Ascending aorta (tissue), 2 donors: ENCODE measurements at places on chromosomes 12 and 14.
A peak's percentile ranks its signal among the peaks of the same experiment; 100 is the strongest.

DNA sequence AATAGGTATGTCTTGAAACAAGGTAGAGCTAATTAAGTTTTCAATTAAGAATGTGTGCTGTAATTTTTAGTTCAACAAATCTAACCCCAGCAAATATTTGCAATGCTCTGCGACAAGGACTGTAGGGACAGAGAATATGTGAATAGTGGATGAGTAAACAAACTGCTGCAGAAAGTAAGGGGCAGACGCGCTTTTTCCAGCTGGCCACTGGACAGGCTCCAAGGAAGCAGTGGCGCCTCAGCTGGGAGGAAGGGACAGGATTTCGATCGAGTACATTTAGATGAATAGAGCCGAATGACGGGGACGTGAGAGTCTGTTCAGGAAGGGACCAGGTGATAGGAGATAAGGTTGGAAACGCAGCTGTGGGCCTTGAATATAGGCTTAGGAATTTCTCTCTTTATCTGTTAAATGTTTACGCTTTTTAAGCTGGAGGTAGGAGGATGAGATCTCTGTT lies 69.3 kb downstream of the ELK3 start:
- H3K4me1 ChIP-seq: no peaks in the 10 kb centered on the region
- H3K27ac ChIP-seq: no peak overlapping the region
- DNase-seq: no peak
- H3K27me3 ChIP-seq: no peaks in the 10 kb centered on the region

GRCh38 chr12:6112004-6112403 lies 12.5 kb downstream of the VWF start:
- H3K4me1 ChIP-seq: no peaks in the 10 kb centered on the region
- H3K36me3 ChIP-seq: no peaks in the 10 kb centered on the region
- no peak overlapping the region for H3K27ac ChIP-seq
- H3K4me3 ChIP-seq: no peak overlapping the region
- no peak for DNase-seq
- H3K27me3 ChIP-seq: no peaks in the 10 kb centered on the region

DNA sequence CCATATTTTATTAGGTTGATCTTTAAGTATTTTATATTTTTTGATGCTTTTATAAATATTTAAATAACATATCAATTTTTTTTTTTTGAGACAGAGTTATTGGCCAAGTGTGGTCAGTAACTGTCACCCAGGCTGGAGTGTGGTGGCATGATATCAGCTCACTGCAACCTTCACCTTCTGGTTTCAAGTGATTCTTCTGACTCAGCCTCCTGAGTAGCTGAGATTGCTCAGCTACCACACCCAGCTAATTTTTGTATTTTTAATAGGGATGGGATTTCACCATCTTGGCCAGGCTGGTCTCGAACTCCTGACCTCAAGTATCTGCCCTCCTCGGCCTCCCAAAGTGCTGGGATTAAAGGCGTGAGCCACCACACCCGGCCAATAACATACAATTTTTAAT lies 71.1 kb downstream of the FUT8 start:
- no peaks in the 10 kb centered on the region for H3K36me3 ChIP-seq
- H3K27ac ChIP-seq: no peak overlapping the region
- no peak for DNase-seq
- no peak overlapping the region for H3K4me3 ChIP-seq
- H3K27me3 ChIP-seq: no peaks in the 10 kb centered on the region

- no peak overlapping the region for H3K4me3 ChIP-seq
- no peaks in the 10 kb centered on the region for H3K4me1 ChIP-seq
- no peaks in the 10 kb centered on the region for H3K36me3 ChIP-seq
- DNase-seq: no peak
Measured at GRCh38 chr14:101502761-101503392, 58.4 kb upstream of the DIO3 start.

- H3K27me3 ChIP-seq: no peaks in the 10 kb centered on the region
- H3K36me3 ChIP-seq: no peaks in the 10 kb centered on the region
- no peaks in the 10 kb centered on the region for H3K4me1 ChIP-seq
- no peak for DNase-seq
Measured at GRCh38 chr12:119644930-119645329, 23.0 kb upstream of the PRKAB1 start.

GRCh38 chr12:116820064-116820656 lies 61.1 kb downstream of the HRK start:
- H3K4me3 ChIP-seq: no peak overlapping the region
- H3K4me1 ChIP-seq: peaks cover 3% of the 10 kb centered on the region
- no peak overlapping the region for H3K27ac ChIP-seq
- no peaks in the 10 kb centered on the region for H3K36me3 ChIP-seq
- no peak for DNase-seq
- no peaks in the 10 kb centered on the region for H3K27me3 ChIP-seq

- no peaks in the 10 kb centered on the region for H3K4me1 ChIP-seq
- no peaks in the 10 kb centered on the region for H3K27me3 ChIP-seq
- no peak for DNase-seq
Measured at GRCh38 chr14:105387530-105387922, 10.8 kb upstream of the TEX22 start.

GRCh38 chr14:93085911-93086310 lies 29.8 kb downstream of the ITPK1 start:
- no peak for DNase-seq
- peaks cover 13% of the 10 kb centered on the region for H3K4me1 ChIP-seq
- H3K36me3 ChIP-seq: no peaks in the 10 kb centered on the region
- H3K27ac ChIP-seq: no peak overlapping the region
- no peak overlapping the region for H3K4me3 ChIP-seq

GRCh38 chr12:111342376-111342775 lies 26.5 kb downstream of the PHETA1 start:
- no peaks in the 10 kb centered on the region for H3K27me3 ChIP-seq
- no peak for DNase-seq
- no peak overlapping the region for H3K4me3 ChIP-seq
- H3K36me3 ChIP-seq: no peaks in the 10 kb centered on the region

- H3K36me3 ChIP-seq: no peaks in the 10 kb centered on the region
- H3K27me3 ChIP-seq: no peaks in the 10 kb centered on the region
- H3K4me3 ChIP-seq: peak overlapping the region; percentile 90
- peak overlapping the region; percentile 95 for H3K27ac ChIP-seq
- H3K4me1 ChIP-seq: peaks cover 47% of the 10 kb centered on the region
Measured at GRCh38 chr14:64705381-64706118, 1.3 kb downstream of the PLEKHG3 start.

DNA sequence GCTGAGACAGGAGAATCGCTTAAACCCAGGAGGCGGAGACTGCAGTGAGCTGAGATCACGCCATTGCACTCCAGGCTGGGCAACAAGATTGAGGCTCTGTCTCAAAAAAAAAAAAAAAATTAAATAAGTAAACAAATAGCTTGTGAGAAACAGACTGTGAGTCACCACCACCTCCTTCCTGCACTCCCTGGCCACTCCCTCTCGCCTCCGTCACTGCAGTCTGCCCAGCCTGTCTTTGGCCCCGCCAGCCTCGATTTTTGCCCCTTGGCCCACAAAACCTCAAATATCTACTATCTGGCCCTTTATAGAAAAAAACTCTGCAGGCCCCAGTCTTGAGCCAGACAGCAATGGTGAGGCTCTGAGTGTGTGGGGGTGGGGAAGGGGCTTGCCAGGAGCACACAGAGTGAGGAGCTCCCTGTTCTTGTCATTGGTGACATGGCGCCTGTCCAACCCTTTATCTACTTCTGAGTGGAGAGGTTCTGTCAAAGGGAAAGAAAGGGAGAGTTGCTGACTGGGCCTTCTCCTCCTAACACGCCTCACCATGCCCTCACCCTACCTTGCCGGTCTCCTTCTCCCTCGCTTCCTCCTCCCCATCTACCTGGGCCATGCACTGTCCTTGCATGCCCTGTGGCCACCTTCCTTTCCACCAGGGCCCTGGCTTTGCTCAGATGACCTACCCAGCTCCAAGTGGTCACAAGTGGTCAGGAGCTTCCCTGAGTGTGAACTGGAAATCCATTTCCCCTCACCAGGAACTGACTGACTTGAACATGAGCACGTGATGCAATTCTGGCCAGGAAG lies 22.1 kb downstream of the LGMN start:
- H3K27me3 ChIP-seq: no peaks in the 10 kb centered on the region
- peak; percentile 87 for DNase-seq
- peaks cover 9% of the 10 kb centered on the region for H3K36me3 ChIP-seq
- H3K4me1 ChIP-seq: no peaks in the 10 kb centered on the region
- peak overlapping the region; percentile 56 for H3K27ac ChIP-seq
- H3K4me3 ChIP-seq: no peak overlapping the region

- H3K36me3 ChIP-seq: no peaks in the 10 kb centered on the region
- no peaks in the 10 kb centered on the region for H3K27me3 ChIP-seq
- no peak for DNase-seq
- H3K4me3 ChIP-seq: no peak overlapping the region
- no peak overlapping the region for H3K27ac ChIP-seq
- no peaks in the 10 kb centered on the region for H3K4me1 ChIP-seq
Measured at GRCh38 chr14:100573757-100574641, 13.2 kb downstream of the BEGAIN start.

DNA sequence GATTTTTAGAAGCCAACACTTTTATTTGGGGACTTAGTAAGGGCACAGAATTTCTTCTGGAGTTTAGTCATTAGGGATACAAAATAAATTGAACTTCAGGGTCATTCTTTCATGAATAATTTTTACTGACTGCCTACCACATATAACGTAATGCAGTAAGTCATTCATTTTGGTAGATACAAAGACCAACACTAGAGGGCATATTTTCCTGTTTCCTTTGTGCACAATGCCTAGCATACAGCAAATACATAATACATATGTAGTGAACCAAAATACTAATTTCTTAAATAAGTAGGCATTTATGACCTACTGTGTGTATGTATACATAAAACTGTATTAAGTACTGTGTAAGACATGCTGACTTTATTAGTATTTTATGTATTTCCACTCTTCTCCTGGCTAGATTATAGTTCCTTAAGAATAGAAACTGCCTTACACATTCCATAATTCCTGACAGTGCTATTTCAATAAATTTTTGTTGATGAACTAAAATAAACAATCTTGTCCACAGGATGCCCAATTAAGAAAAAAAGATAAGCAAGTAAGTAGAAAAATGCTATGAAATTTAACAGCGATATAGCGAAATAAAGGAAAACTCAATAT lies 47.9 kb downstream of the PPP1R12A start:
- no peaks in the 10 kb centered on the region for H3K36me3 ChIP-seq
